Suppressor macrophage treated with lipopolysaccharide for 1 hour (primary cell): ENCODE measurements at places on chromosomes 5 and 9.

GRCh38 chr9:98971168-98971914 lies 27.6 kb downstream of the COL15A1 start:
- DNase-seq = peak; percentile 73

GRCh38 chr5:56267856-56268255 lies 34.7 kb upstream of the ANKRD55 start:
- no peak for DNase-seq

GRCh38 chr9:2127486-2127885 lies 112.3 kb downstream of the SMARCA2 start:
- no peak for DNase-seq

GRCh38 chr9:79014929-79015699 lies 556.7 kb upstream of the TLE4 start:
- no peak for DNase-seq

- DNase-seq = no peak
These were observed 112.5 kb downstream of the FAM114A2 start for GRCh38 chr5:153926201-153926600.

- peak; percentile 59 for DNase-seq
These were observed 7.8 kb downstream of the RAPGEF1 start for GRCh38 chr9:131732061-131732526.

DNA sequence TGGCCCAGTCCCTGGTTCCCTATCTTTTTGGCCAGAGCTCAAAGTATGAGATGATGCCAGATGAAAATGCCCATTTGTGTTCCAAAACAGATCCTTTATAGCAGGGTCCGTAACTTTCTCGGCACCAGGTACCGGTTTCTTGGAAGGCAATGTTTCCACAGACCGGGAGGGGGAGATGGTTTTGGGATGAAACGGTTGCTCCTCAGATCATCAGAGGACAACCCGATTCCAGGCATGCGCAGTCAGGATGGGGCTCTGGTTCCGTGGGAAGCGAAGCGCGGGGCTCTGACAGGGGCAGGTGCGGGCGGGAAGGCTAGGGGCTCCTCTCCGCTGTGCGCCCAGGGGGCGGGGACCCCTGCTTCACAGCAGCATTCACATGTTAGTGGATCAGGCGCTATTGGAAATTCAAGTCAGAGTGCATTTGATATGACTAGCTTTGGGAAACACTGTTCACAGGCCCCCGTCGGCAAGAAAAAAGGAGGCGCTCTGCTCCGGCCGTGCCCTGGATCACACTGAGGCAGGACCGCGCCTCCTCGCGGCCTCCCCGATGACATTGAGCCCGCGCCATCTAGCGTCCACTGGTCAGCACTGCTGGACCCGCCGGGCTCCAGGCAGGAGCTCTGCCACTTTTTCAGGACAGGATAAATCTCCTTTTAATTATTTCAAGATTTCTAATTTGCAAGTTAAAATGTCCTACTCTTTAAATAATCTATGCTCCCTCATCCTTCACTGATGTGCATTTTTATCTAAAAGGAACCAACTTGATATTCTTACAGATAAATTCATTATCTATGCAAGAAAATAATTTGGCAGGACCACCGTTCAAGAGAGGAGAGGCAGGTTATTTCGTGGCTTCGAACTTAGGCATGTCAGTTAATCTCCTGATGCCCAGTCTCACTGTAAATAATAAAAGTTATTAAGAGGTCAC lies 190.0 kb downstream of the FANCC start:
- peak; percentile 85 for DNase-seq

GRCh38 chr9:38309324-38310195 lies 82.9 kb upstream of the ALDH1B1 start:
- no peak for DNase-seq

DNA sequence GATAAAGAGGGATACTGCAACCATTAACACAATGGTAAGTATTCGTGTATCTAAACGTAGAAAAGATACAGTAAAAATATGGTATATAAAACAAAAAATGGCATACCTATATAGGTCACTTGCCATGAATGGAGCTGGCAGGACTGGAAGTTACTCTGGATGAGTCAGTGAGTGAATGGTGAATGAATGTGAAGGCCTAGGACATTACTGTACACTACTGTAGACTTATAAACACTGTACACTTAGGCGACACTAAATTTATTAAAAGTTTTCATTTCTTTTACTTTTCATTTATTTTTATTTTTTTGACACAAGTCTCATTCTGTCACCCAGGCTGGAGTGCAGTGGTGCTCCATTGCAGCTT lies 14.1 kb downstream of the TDRD7 start:
- DNase-seq = no peak

DNA sequence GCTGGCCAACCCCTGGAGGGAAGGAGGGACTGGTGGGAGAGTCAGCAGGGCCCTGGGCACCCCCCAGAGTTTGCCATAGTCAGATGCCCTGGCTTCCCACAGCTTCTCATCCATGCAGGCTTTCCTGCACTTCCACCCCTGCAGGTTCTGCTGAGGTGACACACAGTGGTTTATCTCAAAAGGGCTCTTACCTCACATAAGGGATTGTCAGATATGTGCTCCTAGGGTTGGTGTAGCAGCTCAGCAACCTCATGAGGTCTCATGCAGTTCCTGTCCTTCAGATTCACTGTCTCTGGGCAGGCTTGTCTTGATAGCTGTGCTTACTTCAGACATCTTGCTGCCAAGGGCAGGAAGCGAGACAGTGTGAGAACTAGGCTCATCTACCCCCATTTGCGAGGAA lies 143.4 kb downstream of the KDM4C start:
- no peak for DNase-seq

GRCh38 chr5:62328772-62329491 lies 22.9 kb downstream of the KIF2A start:
- no peak for DNase-seq

GRCh38 chr9:4579001-4579400 lies 83.1 kb upstream of the PLPP6 start:
- no peak for DNase-seq

- no peak for DNase-seq
These were observed 60.4 kb downstream of the GHR start for GRCh38 chr5:42483472-42484154.

- peak; percentile 73 for DNase-seq
These were observed at the start of gene DOCK2 for GRCh38 chr5:169637085-169637548. TSS of gene DOCK2 (plus strand) at chr5:169637275. CDS start at chr5:169637327, 52 bp downstream.

DNA sequence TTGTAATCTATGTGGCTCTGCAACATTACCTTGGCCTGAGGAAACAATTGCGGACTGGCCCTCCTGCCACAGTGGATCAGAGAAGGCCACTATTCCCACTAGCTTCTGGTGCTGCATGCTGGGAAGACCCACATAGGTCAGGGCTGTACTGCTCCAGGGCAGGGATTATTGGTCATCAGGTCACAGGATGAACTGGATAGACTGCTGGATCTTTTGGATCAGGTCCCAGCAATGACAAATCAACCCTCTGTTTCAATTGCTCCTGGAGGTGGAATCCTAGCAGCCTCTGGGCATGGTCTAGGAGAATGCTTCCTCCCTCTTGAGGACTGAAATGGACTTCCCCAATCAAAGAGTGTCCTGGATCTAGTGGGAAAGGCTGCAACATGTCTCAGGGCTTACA lies 66.7 kb upstream of the PHF24 start:
- DNase-seq = no peak

GRCh38 chr5:19531374-19531952 lies 456.5 kb downstream of the CDH18 start:
- DNase-seq = no peak

DNA sequence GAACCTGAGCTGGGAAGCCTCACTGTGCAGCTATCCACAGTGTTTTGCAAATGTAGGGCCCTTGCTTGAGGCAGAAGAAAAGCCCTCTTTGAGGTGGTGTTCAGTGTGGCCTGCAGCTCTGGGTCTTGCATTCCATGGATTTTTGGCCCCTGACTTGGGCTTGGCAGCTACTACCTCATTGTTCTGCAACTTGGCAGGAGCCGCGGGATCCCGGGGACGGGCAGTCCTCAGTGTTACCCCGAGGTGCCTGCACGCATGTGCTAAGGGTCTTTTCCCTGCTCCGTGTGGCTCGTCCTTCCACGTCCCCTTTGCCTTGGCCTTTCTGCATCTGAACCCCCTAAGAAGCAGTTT lies 39.8 kb downstream of the NEK6 start:
- DNase-seq = no peak

- DNase-seq = no peak
These were observed 199.4 kb upstream of the NFIL3 start for GRCh38 chr9:91623004-91623403.

- DNase-seq = no peak
These were observed 21.0 kb upstream of the TRIM52 start for GRCh38 chr5:181281984-181282316.

DNA sequence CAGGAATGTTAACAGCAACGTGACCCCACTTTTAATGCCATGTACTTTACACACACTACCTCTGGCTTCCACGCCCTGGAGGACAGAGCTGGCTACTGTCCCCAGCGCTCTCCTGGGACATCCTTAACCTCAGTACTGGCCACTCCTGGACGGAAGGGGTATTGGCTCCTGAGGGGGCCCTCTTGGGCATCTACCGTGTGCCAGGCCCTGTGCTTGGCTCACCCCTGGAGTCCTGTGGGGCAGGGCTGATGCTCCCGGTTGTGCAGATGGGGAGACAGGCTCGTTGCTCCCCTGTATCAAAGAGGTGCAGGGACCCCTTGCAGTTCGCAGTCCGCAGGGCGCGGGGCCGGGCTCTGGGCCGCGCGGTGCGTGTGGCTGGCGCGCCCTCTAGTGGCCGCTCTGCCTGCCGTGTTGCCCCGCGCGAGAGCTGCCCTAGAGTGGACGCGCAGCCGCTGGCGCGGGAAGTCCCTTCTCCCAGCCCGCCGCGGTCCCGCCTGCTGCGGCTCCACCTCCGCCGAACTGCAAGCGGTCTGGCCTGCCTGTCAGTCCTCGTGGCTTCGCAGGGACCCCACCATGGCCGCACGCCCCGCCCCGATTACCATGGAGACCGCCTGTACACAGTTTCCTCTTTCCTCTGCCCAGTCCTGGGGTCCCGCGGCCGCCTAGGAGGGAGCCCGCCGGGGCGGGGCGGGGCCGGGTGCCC lies at the start of gene WDR38:
TSS of gene WDR38 (plus strand) at position 632 of the 703 bp plus-strand sequence. CDS start 72 bp downstream, outside the sequence.
- peak; percentile 89 for DNase-seq
